ENCODE measurements at places on chromosomes 2 and 18. TPM values are rescaled to one million over a fixed set of nuclear protein-coding genes. Genes with fewer than 3 reads are reported as not detected.

ALKAL2 gene
- total RNA-seq = not detected

CYP1B1 gene
- 37.8 TPM for total RNA-seq

LBX2 gene
- 1.6 TPM for total RNA-seq

AOX1 gene
- 23.0 TPM for total RNA-seq

PLEKHB2 gene
- 170 TPM for total RNA-seq

RTP5 gene
- total RNA-seq = not detected

CD302 gene
- 9.0 TPM for total RNA-seq

PTPRN gene
- 0.25 TPM for total RNA-seq

SKOR2 gene
- total RNA-seq = not detected

STON1 gene
- total RNA-seq = 14.9 TPM

SCYGR4 gene
- total RNA-seq = not detected

IL1R1 gene
- total RNA-seq = 49.0 TPM

ATP9B gene
- 24.4 TPM for total RNA-seq

EMX1 gene
- not detected for total RNA-seq

TANK gene
- 62.7 TPM for total RNA-seq

LRRTM4 gene
- total RNA-seq = not detected

ORC2 gene
- total RNA-seq = 12.2 TPM

LCT gene
- not detected for total RNA-seq

FOXD4L1 gene
- total RNA-seq = 0.06 TPM

HOXD1 gene
- not detected for total RNA-seq

CRIM1 gene
- total RNA-seq = 260 TPM

ARHGEF4 gene
- total RNA-seq = 1.3 TPM

MROH2A gene
- not detected for total RNA-seq

COL6A3 gene
- 651 TPM for total RNA-seq

DTNA gene
- total RNA-seq = 14.7 TPM

TMEM247 gene
- total RNA-seq = not detected

TACR1 gene
- not detected for total RNA-seq

C2orf92 gene
- total RNA-seq = 1.6 TPM

CYP26B1 gene
- 0.25 TPM for total RNA-seq

Measured in aortic smooth muscle cell (primary cell).